Muscle of arm (tissue), 14 donors: ENCODE measurements at places on chromosomes 2 and 18. TPM values are rescaled to one million over a fixed set of nuclear protein-coding genes. Genes with fewer than 3 reads are reported as not detected.

CAPN14 gene
- polyA plus RNA-seq: not detected

TFPI gene
- polyA plus RNA-seq: 66.6 TPM

RAD51AP2 gene
- 0.37 TPM for polyA plus RNA-seq

RTP5 gene
- polyA plus RNA-seq: not detected

BMP10 gene
- polyA plus RNA-seq: not detected

SATB2 gene
- polyA plus RNA-seq: 9.7 TPM

- no peak for DNase-seq
Observed at GRCh38 chr2:86274918-86275275, 62.5 kb downstream of the REEP1 start.

DNA sequence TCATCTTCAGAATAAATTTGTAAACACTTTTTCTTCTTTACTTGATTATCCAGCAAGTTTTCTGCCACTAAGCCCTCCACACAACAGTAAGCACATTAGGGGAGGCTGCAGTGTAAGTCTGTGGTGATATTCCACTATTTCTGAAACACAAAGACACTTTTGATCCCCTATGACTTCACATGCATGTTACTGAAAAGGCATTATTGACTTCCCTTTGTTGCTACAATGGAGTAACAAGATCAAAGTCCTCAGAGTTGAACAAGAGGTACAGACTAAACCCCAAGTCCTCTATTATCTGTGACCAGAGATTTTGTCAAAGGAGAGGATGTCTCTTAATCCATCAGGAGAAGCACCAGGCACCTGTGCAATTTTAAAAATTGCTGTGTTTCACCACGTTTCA is 157.9 kb downstream of the CD226 start:
- no peak for DNase-seq

GRCh38 chr2:217714287-217714751 is 288.5 kb downstream of the TNS1 start:
- DNase-seq: peak; percentile 63

DNA sequence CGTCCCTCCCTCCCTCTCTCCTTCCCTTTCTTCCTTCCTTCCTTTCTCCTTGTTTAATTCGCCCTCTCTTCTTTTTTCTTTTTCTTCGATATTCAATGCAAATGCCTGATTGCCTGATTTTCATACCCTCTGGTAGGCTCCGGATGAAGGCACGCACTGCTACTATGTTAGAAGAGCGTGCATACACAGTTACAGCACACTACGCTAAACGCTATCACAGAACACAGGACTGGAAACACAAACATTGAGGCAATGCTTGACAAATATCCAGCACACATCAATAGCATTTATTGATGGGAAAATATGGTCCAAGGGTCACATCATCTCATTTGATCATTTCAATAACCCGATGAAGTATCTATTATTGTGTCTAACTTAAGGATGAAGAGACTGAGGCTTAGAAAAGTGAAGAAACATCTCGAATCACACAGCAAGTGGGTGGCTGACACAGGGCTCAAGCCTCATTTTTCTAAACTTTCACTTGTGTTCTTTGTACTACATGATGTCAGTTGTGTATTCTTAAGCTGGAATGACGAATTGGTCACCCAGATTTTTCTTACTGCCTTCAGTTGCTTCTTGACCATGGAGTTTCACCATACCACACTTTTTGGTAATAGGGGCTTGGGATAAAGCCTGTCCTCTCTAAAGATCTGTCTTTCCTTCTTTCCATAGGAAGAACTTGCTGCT is 101.8 kb downstream of the TRIB2 start:
- DNase-seq: no peak

DNA sequence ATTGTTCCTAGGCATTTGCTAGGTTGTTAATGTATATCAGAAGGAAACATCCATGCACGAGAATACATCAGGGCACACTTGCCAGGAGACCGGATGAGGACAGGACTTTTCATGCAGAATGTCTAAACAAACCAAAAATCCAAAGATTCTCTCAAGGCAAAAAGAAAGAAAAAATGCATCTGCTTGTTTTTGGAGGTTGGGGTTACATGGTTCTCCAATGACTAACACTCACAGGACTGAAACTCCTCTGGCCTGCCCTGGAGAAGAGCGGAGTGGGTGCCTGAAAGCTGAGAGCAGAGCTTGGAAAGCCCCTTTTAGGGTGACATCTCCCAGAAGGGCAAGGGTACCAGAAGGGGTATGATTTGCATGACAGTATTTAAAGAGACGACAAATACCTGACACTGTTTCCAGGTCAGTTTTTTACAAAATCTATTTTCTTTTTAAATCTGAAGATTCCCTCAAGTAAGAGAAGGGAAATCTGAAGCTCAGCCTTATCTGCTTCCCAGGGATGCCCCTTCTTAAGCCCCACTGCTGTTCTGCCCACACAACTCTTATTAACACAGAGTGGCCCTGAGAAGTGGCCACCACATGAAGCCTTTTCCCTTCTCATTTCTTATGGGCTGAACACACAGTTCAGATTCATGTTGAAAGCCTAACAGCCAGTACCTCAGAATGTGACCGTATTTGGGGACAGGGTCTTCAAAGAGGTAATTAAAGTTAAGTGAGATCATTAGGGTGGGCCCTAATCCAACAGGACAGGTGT is 216.4 kb downstream of the STK39 start:
- DNase-seq: no peak
